Activated CD4-positive, CD25-positive, alpha-beta regulatory T cell treated with anti-CD3 and anti-CD28 coated beads, Interleukin-2, amount 50 U/mL, for 16 hours (primary cell): ENCODE measurements at places on chromosomes 7 and 10.

GRCh38 chr10:96688789-96689188 is 31.5 kb downstream of the PIK3AP1 start:
- no peak for DNase-seq

DNA sequence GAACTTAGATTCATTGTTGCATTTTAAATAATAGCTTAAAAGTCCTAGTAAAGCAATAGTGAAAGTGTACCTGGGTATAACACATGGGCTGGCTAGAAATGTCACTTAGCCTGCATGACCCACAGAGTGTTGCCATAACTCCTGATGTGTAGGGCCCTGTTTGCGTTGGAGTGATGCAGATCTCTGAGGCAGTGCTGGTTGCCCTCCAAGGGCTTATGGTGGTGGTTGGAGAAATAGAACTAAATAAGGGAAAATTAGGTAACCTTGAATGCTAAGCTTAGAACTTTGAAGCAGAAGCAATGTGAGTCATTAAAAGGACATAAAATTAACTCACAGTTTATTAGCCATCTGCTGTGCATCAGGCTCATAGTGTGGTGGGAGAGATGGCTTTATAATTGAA is 105.7 kb downstream of the CCNY start:
- DNase-seq = no peak

DNA sequence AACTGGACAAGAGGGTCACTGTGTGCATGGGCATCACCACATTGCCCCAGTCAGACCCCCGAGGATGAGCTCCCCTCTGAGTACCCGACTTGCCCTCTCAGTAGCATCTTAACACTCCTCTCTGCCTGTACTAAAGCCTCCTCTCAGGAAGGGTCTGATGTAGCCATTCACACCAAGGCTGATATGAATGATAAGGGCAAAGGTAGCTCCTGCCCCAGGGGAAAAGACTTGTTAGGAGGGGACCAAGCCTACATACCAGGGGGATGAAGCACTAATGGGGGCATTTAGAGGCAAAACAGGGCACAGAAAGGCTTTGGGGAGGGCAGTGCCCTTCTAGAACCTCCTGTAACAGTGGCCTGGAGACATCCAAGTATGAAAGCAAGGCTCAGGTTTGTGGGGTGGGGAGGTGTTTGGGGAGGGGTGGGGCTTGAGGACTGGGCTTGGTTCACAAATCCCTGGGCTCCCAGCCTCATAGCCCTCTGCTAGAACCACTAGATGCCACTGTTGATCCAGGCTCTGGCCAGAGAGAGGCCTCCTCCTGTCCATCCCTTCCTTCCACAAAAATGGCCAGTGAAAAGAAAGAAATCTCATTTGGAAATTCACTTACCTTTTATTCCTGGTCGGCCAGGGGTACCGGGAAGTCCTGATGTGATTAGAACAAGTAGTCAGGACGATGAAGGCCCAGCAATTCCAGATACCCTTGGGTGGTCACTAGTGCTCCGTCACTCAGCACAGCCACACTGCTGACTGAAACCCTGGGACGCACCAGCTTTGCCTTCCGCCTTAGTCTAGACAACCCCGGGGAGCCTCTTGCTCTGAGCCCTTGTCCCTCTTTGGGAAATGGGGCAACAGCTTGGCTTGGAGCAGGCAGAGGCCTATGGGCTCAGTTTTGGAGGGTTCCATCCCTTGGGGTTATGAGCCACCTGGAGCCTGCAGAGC is 40.3 kb downstream of the COL17A1 start:
- no peak for DNase-seq

GRCh38 chr10:17504547-17505245 is 50.3 kb upstream of the ST8SIA6 start:
- DNase-seq = no peak

DNA sequence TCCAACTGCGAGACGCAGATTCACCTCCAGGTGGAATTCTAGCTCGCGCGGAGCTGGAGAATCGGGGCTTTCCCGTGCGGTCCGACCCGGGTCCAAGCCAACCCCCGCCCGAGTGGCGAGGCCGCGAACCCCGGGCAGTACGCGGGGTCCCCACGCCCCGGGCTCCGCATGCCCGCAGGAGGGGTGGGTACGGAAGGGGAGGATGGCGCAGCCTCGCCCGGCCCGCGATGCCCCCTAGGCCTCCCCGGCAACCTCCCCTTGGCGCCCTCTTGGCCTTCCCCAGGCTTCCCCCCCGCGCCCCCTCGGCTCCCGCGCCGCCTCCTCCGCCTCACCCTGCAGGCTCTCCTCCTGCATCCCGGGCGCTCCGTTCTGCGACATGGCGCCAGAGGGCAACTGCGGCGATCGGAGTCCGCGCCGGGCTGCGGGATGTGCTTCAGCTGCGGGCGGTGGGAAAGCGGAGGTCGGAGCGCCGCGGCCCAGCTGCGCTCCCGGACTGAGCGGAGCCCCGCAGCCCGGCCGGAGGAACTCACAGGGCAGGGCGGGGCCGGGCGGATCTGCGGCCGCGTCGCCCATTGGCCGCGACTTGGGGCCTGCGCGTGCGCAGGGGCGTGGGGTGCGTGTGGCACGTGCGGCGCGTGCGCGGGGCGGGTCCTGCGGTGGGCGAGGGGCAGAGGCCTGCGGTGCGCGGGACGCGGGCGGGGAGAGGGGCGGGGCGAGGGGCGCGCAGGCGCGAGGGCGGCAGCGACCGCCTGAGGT is at the start of gene BNIP3:
Gene BNIP3, minus strand, starts transcription at position 495 of the 756 bp plus-strand sequence. Its CDS starts 117 bp downstream, at position 378.
- DNase-seq = peak; percentile 87

DNA sequence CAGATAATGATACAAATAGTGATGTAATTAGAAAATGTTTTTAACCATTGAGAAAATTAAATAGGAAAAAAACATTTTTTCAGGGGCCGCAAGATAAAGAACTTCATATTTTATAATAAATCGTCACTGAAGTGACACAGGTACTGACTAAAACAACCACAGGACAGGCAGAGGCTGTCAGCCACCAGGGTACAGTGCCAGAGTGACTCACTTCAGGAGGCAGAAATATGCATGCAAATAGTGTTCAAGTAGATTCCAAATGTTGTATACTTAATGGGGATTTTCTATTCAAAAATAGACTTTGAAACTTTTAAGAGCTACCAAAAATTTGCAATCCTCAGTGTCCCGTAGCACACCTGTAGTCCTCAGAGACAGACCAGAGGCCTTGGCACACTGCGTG is 68.6 kb downstream of the FRMPD2 start:
- DNase-seq = no peak

DNA sequence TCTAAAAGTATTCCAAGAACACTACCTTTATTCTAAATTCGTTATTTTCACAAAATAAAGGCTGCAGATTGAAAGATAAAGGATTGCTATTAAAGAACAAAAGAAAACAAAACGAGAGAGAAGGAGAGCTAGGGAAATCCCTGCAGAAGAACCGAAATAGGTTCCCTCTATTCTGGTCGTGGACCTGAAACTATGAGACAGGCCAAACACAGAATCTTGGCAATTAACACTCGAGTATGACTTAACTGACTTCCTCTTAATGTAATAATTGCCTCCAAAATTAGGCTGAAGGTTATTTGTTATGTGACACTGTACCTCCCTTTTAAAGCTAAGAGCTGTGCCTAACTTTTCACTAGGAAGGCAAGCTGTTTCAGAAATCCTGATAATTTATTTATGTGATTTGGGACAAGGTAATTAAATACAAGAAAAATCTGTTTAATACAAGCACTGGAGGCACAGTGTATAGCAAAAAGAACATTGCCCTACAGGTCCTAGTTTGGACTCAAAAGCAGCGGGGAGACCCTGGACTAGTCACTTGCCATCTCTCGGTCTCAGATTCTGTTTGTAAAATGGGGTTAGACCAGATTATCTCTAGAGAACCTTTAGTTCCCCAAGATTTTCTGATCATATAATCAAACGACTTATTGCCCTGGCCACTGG is 11.6 kb downstream of the NAMPT start:
- no peak for DNase-seq

DNA sequence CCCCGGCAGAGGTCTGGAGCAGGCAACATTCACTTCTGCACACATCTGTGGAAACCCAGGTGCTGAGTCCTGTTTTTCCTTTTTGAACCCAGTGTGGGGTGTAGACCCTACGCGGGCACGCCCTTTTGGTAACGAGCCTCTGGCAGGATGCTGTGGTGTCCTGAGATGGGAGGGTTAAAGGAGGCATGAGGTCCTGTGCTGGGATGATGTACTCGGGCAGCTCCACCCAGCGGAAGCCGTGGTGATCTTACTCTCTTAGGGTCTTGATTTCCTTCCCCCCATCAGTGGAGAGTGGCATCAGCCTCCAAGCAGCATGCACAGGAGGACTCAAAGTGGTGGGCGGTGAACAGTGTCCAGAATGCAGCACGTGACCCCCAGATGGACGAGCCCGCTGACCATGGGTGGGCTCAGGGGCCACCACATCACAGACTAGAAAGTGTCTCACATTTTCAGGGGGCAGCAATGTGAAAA is 148.6 kb downstream of the DNAJB6 start:
- DNase-seq = no peak

GRCh38 chr10:48981310-48981907 is 41.8 kb upstream of the LRRC18 start:
- no peak for DNase-seq

- DNase-seq = no peak
Observed at GRCh38 chr10:28891058-28891713, 213.9 kb downstream of the BAMBI start.

- DNase-seq = no peak
Observed at GRCh38 chr7:156875766-156876165, 17.2 kb downstream of the LMBR1 start.

DNA sequence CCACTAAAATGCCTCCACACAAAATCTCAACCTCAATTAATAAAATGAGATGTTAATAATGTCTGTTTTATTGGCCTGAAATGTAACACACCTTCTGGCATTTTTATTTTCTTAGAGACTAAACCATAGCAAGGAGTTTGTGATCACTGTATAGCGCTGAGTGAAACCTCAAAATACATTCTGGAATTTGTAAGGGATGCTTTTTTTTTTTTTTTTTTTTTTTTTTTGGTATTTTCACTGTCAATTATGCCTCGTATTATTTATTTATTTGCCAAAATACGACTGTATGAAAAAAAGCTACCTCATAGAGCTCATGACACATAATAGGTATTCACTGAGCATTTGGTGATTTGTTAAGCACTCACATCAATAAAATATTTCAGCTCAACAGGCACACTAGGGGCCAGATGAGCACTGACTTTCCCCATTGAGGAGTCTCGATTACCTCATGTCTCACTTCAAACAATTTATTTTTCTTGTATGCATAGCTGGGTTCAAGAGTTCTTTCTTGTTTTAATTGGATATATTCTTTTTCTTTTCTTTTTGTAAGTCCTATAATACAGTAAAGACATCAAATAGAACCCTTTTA is 36.5 kb downstream of the SEMA3C start:
- DNase-seq = no peak

DNA sequence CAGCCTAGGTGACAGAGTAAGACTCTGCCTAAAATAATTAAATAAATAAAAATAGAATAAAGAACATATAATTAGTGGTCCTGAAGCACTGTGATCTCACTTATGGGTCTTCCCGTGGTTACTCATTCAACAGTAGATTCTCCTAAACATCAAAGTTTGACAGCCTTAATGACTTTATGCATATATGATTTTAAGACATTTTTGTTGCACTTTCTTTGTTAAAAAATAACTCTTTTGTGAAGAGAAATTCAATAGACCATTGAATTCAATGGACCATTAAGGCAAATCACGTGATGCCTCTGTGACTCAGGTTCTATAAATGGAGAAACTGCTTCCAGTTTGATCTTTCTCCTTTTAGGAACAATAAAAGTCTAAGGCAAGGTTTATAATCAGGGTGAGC is 59.6 kb downstream of the ATOH7 start:
- DNase-seq = no peak

DNA sequence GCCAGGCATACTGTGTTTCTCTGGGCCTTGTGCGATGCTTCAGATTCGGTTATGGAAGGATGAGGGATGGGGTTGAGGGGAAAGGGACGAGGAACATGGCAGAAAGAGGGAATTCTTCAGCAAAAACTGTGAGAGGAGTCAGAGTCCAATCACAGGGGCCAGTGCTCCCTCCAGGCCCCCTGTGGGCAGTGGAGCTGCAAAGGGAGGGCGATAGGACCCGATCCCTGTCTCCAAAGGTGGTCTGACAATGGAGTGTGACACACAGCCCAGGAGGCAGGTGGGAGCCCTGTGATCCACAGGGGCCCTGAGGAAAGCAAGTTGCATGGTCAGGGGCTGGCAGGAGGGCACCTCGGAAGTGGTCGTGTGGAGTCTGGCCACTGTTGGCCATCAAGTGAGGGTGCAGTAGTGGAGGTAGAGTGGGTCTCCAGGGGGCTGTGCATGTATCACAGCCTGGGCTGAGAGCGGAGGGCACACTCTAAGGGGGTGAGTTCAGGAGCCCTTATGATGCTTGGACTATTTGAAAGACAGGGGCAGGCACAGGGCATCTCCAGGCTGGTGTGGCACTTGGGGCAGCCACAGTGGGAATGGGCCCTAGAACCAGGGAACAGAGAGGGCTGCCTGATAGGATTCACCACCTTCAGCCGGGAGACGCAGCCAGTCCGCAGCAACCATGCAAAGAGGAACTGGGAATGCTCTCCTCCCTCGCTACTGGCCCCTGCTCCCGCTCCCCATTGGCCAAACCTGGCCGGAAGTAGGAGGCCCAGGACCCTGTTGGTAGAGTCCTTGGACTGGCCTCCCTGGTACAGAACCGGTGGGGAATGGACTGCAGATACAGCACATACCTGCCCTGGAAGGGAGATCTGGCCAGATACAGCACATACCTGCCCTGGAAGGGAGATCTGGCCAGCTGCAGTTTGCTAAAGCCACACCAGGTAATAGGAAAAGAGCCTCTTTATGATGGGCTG is 115.9 kb downstream of the ADCY1 start:
- no peak for DNase-seq

- DNase-seq = no peak
Observed at GRCh38 chr7:37440738-37441385, 7.8 kb downstream of the ELMO1 start.

GRCh38 chr10:129593953-129594352 is 126.9 kb downstream of the MGMT start:
- no peak for DNase-seq

- DNase-seq = no peak
Observed at GRCh38 chr7:6258440-6259182, 13.8 kb downstream of the CYTH3 start.

DNA sequence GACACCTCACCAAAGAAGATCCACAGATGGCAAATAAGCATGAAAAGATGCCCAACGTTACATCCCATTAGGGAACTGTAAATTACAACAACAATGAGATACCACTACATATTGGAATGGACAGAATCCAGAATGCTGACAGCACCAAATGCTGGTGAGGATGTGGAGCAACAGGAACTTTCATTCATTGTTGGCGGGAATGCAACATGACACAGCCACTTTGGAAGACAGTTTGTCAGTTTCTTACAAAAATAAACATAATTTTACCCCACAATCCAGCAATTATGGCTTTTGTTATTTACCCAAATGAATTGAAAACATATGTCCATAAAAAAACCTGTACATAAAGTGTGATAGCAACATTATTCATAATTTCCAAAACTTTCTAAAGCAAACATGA is 176.8 kb downstream of the C7orf25 start:
- DNase-seq = no peak

DNA sequence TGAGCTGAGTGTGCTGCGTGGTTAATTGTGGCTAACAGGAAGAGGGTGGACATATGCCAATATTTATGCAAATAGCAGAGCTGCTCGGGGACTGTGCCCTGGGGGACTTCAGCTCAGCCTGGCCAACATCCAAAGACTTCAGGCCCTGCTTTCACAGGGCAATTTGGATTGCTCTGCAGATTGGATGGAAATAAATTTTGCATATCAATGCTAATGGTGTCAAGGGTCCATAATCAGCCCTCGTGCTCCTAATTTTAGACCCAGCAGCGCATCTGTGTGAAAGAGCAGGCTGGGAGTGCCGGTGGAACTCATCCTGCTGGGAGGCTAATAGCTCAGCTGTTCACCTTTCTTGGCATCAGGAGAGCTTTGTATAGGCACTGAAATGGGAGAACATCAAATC is 270.1 kb downstream of the TCERG1L start:
- DNase-seq = no peak

- DNase-seq = no peak
Observed at GRCh38 chr7:129853661-129854268, 99.0 kb downstream of the UBE2H start.
